ENCODE measurements at places on chromosomes 1 and 21.

DNA sequence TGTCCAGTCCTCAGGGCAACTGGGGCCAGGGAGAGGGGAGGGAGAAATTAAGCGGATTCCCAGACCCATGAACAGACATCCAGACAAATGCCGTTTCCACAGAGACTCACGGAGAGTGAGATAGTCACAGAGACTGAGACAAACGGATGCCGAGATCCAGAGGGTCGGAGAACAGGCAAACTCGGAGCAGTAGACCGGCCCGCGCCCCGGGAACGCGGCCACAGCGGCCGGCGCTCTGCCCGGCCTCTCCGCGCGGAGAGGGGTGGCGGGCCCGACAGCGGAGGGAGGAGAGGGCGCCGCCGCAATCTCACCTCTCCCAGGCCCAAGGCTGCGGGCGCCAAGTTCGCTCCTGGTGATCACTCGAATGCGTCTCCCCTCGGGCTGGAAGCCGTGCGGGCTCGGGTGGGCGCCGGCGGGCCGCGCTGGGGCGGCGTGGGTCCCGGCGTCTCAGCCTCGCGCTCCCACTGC, 831 bp upstream of the FOXD2 start:
- no peak for DNase-seq

DNA sequence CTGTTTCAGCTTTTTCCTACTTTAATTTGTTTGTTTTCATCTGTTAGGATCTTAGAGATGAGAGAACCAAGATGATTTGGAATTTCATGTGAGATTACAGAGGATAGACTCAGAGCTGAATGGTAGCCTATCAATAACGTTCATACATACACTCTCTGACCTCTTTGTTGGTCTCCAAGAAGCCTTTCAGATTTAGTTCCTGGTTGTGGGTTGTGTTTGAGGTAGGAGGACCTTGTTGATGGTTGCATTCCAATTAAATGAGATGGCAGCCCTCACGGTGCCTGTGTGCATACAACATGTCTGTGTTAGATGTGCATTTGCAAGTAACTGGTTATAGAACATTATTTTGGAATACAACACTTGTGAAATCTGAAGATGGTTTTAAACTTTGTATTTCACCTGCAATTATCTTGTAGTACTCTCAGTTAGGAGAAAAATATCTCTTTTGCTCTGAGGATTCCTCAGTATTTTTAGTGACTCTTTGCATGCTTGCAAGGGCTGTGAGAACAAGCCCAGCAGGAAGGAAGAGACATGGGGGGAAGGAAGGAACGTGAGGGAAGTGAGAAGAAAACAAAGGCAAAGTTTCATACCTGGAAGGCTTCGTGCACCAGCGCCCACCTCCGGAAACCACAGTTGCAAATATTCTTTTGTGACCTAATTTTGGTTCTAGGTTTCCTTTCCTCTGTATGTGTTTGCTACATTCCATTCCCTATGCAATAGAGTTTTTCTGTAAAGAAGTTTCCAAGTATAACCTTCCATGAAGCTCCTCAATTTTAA, 291.8 kb downstream of the DISC1 start:
- no peak for DNase-seq

DNA sequence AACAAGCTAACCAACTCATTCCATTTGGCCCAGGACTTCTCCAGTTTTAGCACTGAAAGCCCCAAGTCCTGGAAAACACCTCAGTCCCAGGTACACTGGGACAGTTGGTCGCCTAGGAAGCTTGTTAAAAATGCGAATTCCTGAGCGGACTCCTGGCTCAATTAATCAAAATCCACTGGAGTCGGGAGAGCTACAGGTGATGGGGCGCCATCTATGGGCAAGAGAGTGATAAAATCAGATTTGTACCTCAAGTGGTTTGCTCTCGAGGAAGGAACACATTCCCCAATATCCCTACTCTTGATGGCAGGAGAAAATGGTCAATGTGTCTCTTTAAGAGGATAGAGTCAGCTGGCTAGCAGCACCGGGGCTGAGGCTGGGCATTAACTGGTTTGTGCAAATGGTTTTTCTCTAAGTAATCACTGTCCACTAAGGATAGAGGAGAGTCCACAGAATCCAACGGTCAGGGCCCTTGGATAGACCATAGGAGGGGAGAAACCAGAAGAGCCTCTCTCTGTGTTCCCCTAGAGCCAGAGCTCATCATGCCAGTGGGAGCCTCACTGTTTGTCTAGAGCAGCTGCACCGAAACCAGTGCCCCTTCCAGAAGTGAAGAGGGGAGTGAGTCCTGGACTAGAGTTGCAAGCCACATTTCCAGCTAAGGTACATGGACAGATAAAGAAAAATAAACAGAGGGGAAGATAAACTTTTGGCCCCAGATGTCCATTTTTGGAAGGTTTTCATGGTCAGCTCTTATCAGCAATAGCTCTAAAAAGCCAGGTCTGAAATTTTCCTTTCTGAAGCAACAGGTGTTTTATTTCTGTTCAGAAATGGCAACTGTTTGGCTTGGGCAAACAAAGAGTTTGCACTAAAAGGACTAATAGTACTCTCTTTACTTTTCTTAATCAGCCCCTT, 148.5 kb downstream of the TENT5C start:
- peak; percentile 65 for DNase-seq

GRCh38 chr1:164905869-164906268, 346.9 kb downstream of the PBX1 start:
- DNase-seq = no peak

DNA sequence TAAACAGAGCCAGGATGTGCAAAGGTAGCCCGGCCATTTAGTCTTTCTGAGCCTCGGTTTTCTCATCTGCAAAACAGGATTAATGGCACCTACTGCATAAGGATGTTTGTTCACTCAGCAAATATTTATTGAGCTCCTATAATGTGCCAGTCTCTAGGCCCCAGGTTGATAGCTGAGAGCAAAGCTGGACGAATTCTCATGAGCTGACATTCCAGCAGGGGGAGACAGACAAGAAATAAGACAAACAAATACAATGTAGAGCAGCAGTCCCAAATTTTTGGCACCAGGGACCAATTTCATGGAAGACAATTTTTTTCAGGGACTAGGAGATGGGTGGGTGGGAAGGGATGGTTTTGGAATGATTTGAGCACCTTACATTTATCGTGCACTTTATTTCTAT, 74.3 kb upstream of the PAX7 start:
- no peak for DNase-seq

DNA sequence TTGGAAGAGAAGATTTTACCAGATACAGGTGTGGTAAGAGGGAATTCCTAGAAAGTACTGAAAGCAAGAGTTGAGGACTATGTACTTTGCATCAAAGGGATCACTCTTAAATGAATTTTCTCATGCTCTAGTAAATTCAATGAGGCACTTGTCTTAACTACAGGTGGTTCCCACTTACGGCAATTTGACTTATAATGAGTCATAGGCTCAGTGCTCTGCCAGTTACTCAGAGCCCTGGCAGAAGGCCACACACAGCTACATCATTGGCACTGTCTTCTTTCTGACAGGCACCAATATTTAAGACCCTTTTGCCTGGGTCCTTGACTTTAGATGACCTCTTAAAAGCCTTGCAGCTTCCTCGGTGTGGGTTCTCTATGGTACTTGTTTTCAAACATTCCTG, 15.9 kb upstream of the ADAMTS5 start:
- DNase-seq = no peak

- DNase-seq = peak; percentile 72
Measured at GRCh38 chr1:84089465-84089864, 54.6 kb upstream of the PRKACB start.

GRCh38 chr21:46265736-46266525, 19.5 kb downstream of the MCM3AP start:
- DNase-seq = no peak

DNA sequence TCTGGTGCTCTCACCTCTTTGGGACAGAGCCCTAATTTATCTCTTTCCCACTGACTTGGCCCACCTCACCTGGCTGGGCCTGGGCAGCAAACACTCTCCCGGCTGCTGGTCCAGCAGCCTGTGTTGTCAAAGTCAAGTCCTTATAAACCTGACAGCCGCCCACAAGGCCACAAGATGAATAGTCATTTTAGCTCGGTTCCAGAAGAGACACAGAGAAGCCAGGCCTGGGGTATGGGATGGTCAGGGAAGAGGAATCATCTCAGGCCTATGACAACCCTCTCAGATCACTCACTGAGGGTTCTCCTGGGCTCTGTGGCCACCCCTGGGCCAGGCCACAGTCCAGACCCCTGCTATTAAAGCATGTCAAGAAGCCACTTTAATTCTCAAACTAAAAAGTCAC, 158.5 kb downstream of the FOXD2 start:
- no peak for DNase-seq

GRCh38 chr21:41783476-41784180, 16.8 kb upstream of the RIPK4 start:
- peak; percentile 95 for DNase-seq

GRCh38 chr1:176211396-176212165, 4.5 kb upstream of the COP1 start:
- peak; percentile 83 for DNase-seq

DNA sequence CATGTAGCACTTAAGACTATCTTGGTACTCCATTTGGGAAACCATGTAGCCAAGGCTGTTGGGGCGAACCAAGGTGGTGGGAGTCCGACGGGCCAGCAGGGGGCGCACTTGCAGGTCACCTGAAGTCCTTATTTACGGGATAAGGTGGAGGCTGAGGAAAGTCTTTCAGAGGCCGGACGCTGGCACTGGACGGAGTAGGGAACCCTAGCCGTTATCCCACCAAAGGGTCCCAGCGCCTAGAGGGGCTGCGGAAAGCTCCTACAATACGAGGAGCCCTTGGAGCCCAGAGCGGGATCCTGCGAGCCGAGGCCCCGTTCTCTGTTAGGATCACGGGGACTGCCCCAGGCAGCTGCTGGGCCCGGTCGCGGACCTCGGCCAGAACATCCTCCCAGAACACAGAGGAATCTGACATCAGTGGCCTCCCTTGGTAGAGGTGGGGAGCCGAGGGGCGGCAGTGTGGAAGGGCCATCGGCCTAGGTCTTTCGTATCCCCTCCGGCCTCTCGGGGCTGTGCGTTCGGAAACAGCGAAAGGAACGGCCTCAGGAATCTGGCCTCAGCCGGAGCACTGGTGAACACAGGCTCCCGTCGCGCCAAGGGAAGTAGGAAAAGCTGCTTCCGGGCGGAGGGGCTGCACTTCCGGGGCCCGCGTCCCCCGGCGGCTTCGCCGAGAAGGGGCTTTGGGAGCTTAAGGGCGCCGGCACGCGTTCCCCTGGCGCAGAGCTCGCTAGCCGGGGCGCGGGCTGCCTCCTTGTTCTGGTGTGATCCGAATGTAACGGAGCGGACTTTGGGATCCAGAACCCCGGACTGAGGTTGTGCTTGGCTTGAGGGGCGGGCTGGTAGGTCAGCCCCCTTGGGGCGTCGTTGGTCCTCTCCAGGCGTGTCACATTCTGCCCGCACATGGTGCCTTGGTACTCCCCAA, 29.9 kb upstream of the RPTN start:
- peak; percentile 67 for DNase-seq

- no peak for DNase-seq
Measured at GRCh38 chr21:16536140-16536539, 806.4 kb downstream of the USP25 start.

- no peak for DNase-seq
Measured at GRCh38 chr1:239169276-239169675, 217.1 kb upstream of the CHRM3 start.

DNA sequence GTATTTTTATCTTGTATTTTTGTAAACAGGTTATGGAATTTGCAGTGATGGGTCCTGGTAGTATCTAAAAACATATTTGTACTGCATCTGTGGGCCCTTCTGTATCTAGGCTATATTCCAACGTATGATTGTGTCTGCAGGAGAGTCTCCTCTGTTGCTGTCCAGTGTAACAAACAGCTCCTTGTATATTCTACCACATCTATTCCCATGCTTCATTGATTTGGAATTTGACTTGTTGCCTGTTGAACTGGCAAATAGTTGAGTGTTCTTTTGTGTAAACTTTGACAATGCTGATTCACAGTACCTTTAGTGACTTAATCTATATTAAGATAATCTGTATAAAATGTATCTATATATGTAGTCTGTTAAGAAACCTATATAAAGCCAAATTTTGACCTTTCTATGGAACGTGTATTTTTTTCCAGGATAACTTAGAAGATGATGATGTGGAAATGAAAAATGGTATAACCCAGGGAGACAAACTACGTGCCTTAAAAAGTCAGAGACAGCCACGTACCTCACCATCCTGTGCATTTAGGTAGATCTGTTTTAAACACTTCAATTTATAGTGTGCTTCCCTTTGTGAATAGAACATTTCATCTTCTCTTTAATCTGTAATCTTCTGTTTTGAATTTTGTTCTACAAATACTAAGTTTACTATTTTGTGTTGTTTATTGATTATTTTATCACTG, 43.4 kb upstream of the GPR88 start:
- no peak for DNase-seq

DNA sequence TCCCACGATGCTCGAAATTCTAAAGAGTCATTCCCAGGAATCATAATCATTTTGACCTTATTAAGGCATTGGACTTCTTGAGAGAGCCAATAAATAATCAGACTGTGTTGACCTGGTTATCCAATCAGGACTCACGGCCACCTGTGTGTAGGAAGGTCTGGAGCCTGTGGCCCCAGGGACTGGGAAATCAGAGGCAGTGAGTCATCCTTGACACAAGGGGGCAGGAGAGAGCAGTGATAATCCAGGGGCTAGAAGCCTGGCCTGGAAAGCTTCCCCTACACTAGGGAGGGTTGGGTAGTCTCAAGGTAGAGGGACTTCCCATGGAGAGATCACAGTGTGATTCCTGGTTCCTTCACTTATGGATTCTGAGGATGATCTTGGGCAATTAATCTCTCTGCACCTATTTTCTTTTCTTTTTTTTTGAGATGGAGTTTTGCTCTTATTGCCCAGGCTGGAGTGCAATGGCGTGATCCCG, 4.7 kb downstream of the MR1 start:
- DNase-seq = peak; percentile 62

DNA sequence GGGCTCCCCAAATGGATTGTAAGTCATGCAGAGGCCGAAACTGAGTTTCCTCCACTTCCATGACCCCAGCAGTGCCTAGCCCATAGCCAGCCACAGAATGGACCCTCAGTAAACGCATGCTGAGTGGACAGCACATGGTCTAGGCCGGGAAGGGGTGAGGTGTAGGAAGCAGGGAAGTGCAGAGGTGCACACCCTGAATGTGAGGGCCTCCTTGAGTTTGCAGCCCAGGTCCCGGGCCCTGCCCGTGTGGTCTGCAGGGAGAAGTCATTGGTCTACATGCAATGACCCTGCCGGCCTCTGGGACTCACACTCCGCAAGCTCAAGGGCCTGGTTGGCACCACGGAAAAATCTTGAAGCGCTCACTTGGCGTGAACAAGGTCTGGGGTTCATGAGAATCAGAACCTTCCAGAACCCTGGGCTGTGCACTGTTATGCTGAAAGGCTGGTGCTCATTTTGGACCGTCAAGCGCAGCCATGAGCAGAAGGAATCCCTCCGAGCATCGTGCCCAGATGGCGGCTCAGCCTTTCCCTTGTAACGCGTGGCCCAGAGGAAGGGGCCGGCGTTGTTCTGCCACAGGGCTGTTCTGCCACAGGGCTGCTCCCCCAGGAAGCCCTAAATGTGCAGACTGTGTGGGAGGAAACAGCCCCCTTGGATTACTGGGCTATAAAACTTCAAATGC, 66.4 kb downstream of the PSMG1 start:
- no peak for DNase-seq

- DNase-seq = no peak
Measured at GRCh38 chr1:43883321-43883720, 50.3 kb upstream of the ARTN start.

GRCh38 chr1:181936269-181936668, 125.2 kb downstream of the ZNF648 start:
- no peak for DNase-seq

- no peak for DNase-seq
Measured at GRCh38 chr1:208581209-208581608, 337.0 kb upstream of the PLXNA2 start.

Data from PC-9 (cell line).